ENCODE measurements at places on chromosomes 6 and 20.
A peak's percentile ranks its signal among the peaks of the same experiment; 100 is the strongest.

GRCh38 chr20:10659651-10660601 is 13.9 kb downstream of the JAG1 start:
- no peak for ATAC-seq

DNA sequence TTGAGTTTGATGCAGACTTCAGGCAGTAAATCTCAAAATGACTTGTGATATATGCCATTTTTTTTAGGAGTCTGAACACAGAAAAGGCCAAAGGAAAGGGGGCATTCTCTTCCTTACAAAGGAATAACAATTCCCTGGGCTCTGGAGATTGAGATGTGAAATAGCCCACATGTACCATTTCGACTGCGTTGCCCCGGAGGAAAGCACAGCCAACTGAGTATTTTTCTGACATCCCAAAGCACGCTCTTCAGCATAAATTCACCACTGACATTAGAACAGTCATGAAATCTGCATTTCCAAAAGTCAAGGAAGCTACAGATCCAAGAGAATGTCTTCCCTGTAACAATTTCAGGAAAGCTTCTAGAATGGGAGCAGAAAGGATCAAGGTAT is 7.8 kb downstream of the ELOVL2 start:
- no peak for ATAC-seq

DNA sequence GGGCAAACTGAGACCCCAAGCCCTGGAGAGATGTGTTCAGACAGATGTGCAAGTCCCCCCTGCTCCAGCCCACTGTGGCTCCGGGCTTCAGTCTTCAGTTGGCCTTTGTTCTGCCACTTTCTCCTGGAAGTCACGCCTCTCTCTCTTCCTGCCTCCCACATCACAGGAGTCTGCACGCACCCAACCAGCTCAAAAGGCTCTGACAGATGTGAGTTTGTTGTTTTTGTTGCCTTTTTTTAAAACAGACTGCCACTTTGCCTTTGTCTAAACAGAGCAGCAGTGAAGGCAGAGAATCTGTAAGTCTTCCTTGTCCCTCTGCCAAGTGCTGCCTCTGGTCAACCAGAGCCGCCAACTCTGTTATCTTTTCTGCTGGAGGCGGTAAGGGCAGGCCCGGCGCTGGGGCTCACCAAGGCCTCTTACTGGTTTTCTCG is 149.7 kb downstream of the TFAP2C start:
- ATAC-seq: no peak

DNA sequence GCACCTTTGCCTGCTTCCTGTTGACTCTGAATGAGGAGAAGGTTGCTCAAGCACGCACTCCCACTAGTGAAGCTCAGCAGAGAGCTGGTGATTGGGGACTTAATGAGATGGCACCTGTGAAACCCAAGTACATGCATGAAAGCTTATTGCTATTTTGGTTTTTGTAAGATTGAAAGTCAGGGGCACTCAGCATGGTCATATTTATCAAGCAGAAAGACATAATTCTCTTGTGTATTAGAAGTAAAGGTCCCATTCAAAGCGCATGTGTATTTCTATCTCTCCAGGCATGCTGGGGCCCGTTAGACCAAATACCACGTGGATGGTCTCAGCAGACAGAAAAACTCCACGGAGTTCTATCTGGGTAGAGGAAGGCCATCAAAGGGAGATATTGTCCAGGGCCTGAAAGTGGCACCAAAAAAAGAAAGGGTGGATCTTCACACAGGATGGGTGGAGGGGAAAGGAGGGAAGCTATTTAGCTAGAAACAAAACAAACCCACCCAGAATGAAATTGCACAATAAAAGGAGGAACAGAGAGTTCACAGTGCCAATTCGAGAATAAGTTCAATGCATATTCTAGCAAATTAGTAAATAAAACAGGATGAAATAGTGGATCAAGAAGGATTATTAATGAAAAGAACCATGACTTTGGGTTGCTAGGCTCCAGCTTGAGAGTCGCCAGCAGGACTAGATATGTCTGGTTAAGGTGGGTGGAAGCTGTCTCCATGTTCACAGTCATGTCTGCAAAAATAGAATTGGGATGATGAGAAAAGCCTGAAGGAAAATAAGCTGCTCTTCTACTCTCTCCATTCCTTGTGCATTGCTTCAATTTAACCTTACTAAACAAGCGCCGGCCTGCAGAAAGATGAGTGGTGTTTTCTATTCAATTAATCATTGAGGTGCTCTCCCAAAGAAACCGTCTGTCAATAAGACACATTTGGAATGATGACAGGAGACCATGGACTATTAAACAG is 224.9 kb upstream of the DTNBP1 start:
- ATAC-seq: peak; percentile 91

- no peak for ATAC-seq
Measured at GRCh38 chr6:154341336-154341735, 15.3 kb downstream of the IPCEF1 start.

DNA sequence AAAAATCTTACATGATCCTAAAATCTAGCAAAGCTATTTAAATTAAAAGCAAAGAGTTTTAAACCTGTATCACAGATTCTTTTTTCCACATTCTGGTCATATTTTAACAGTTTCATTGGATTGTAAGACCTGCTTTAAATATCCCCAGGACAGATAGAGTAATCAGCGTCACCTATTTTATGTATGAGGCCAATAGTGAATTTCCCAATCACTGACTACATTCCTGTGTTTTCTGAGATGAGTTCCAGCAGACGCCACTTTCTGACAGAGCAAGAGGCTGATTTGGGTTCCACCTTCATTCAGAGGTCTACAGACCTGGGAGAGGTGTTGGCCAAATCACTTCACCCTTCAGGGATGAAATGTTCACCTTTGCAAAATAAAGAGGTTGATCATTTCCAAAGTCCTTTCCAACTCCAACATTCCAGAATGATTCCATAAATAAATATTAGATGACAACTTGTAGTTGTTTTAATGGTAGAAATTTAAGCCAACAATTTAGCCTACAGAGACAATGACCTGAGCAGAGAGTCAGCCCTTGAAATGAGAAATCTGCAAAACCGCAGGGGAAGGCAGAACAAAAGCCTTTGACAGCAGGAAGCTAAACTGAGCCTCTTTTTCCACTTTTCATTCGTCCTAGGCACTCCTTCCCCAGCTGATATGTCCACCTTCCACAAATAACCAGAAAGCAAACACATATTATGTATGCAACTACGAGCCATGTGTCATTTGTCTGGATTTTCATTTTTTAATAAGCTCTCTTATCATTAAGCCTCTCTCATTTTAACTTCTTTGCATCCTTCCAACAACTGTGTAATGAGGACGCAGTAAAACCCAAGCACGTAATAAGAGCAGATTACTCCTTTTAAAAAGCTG is 105.2 kb downstream of the TFAP2A start:
- ATAC-seq: no peak

GRCh38 chr6:1415416-1416063 is 26.2 kb downstream of the FOXF2 start:
- no peak for ATAC-seq

DNA sequence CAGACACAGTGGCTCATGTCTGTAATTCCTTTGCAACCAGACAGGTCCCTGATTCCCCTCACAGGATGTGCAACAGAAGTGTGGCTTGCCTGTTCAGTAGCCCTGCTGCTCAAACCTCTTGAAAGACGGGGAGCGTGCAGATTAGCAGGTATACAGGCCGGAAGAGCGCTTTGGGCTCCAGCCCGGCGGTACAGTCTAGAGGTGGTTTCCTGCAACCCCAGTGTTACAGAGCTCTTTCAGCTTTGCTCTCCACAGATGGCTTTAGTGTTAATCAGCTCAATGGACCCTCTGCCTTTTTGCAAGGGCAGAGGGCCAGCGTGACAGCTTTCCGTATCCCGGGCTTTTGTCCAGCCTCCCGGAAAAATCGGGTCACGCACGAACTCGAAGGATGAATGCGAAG is 67.2 kb upstream of the TNFRSF21 start:
- no peak for ATAC-seq

- peak; percentile 99 for ATAC-seq
Measured at GRCh38 chr6:166512567-166512966, 73.9 kb downstream of the RAMACL start.

DNA sequence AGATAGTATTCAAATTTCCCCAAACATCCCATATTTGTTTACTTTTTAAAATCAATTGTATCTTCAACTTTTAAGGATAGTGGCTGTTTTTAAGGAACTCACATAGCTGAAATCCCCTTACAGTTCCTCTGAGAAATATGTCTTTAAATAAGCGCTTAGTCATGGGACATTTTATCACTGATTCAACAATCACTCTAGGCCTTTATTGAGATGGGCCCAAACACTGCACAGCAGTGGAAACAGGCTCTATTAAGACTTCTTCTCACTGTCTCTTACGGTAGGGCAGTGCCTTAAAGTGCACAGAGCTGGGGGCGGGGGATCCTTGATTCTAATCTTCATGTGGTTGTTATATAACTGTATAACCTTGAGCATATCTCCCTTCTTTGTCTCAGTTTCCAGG is 59.8 kb upstream of the RREB1 start:
- ATAC-seq: no peak

- ATAC-seq: no peak
Measured at GRCh38 chr6:145749632-145750031, 14.3 kb upstream of the EPM2A start.

DNA sequence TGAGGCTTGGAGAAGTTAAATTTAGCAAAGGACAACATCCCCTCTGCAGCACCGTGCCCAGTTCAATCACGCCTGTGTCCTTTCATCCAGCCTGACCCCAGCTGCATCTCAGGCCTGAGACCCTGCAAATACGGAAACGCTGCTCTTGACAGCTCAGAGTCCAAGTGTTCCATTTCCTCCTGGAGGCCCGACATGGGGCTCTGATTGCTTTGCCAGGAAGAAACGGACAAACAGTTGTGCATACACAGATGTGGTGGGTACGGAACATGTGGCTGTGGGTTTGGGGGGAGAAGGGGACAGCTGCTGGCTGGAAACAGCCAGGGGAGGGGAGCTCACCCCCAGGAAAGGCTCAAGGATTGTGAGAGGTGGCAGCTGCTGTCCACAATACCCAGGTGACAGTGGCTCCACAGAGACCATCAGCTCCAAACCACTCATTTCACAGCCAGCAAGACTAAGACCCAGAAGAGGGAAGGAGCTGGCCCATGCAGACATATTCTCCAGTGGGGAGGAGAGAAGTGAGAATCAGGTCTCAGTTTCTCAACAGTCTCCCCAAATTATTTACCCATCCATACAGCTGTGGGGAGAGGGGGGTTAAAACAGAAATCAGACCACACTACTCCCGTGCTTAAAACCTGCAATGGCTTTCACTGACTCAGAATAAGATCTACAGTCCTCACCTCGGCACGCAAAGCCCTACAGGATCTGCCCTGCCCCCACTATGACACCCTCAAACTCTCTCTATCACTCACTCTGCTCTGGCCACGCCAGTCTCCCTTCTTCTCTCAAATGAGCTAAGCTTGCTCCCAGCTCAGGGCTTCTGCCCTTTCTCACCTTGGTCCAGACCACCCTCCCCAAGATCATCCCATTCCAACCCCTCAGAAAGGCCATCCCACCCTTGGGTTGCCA is 89.1 kb downstream of the PREX1 start:
- ATAC-seq: peak; percentile 94

- ATAC-seq: peak; percentile 62
Measured at GRCh38 chr6:161743509-161744178, 469.8 kb upstream of the AGPAT4 start.

GRCh38 chr20:63457737-63458136 is 14.7 kb downstream of the KCNQ2 start:
- no peak for ATAC-seq

GRCh38 chr20:9397928-9398327 is 116.5 kb upstream of the LAMP5 start:
- ATAC-seq: peak; percentile 85

GRCh38 chr6:89941763-89942497 is 47.7 kb downstream of the GJA10 start:
- no peak for ATAC-seq

DNA sequence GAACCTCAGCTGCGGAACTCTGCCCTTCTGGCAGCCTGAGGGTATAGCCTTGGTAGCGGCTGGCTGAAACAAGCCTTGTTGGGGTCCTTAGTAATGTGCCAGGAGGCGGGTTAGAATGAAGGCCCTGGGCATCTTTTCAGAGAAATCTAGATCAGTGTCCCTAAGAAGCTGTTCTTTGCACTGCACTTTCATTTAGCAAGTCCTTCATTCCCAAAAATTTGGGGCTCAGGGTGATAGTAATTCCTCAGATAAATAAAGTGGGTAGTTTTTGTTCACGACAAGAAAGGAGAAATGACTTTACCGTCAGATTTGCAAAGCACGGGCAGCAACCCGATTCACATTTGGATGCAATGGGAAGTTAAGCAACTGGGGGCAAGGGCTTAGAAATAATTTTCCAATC is 3.2 kb downstream of the INSM1 start:
- no peak for ATAC-seq

DNA sequence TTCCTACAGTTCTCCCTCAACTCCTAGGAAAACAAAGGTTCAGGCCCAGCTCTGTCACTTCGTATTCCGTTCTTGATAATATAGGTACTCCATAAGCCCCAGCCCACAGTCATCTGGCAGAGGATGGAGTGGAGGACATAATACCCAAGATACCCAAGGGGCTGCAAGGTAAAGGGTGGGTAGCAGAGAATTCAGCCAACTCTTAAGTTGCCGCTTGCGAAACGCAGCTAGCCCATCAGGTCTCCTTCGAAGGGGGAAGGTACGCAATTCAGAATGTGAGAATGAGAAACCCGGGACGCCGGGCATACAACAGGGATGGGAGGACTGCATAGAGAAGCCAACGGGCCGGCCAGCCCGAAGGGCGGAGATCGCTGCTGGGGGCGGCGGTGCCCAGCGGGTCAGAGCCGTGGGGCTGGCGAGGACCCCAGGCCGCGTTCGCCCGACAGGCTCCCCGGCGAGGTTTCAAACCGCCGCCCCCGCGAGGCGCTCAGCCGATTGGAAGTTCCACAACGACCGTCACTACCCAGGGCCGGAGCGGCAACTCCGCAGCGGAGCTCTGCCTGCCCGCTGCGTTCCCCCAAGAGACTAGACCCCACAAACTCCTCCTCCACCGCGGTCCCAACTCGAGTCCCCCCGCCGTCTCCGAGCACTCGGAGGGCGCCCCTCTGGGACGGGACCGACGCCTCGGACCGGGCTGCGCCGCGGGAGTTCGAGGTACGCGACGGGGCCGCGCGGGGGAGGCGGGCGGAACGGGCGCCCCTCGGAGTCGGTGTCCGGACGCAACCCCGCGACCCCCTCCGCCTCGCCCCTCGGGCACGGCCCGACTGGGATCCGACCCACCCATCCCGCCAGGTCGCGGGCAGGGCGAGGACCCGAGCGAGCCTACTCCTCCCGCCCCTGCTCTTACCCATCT is 911 bp downstream of the CDK19 start:
- peak; percentile 42 for ATAC-seq

- ATAC-seq: no peak
Measured at GRCh38 chr6:161639772-161640171, 365.9 kb upstream of the AGPAT4 start.

GRCh38 chr6:137677709-137678108 is 183.5 kb upstream of the OLIG3 start:
- no peak for ATAC-seq

- ATAC-seq: no peak
Measured at GRCh38 chr20:3088031-3088430, 3.5 kb upstream of the AVP start.

DNA sequence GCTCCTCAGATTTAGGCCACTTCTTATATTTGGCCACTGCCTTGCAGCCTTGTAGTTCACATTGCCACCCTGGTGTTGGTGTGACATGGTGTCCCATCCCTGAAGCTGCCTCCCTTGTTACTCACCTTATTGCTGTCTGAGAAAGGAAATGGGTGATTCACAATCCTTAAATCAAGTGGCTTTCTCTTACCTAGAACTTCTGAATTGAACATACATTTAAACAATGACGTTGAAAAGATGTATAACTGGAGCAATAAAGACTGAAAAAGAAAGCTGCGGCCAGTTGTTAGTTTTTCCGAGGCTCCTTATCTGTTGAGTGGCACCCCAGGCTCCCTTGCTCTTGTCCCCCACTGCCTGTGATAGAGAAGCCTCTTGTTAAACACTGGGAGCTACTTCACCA is 28.8 kb upstream of the GNRH2 start:
- ATAC-seq: no peak

GRCh38 chr20:2672446-2672845 is 8.4 kb upstream of the IDH3B start:
- ATAC-seq: no peak

Measured in stimulated activated memory B cell treated with anti-CD40 and anti-IgM and Interleukin-4, amounts not matched to agents 10 μg/mL and 1 μg/mL and 100 μg/mL, for 72 hours (primary cell).